ENCODE measurements at places on chromosomes 5 and 9.

DNA sequence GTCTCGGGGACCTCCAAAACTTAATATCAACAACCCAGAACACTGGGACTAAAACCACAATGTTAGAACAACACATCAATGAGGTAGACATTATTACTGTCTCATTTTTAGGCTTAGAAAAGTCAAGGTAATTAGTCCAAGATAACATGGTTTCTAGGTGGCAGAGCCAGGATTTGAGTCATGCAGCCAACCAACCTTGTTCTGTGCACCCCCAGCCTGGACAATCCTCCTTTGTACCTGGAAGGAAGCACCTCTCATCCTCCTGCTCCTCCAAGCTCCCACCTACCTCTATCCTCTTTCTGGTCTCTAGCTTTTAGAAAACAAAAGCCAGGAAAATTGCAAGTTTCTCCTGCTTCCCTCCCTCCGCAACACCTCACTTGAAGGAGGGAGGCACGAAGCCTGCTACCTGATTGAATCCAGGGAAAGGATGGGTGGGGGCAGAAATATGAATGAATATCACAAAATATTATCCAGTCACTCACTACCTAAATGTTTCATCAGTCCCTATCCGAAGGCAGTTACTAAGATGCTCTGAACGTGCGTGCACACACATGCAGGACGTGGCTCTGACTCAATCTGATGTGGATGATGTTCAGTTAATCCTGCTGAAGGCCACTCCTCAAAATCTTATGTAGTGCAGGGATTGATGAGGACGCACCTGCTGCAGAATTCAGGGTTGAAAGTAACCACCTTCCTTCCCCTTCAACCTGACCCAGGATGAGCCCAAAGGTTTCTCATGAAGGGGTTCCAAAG lies 26.3 kb upstream of the TTC1 start:
- no peak for DNase-seq

DNA sequence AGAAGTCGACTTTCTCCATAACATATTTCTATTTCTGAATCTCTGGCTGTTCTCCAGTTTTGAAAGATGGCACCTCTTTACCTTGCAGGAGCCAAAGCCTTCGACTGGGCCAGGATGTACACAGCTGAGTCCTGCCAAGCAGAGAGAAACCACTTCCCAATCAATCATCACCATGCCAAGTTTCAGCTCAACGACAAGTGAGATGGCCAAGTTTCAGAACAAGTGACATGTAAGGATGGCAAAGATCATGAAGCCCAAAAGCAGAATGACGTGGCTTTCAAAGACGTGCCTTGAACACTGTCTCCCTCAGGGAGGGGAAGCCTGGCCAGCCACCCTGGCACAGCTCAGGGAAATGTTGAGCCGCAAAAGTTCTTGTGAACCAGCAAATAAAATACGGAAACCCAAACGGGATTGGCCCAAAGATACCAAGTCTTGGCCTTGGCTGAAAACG lies 17.7 kb downstream of the STK10 start:
- DNase-seq = no peak

GRCh38 chr9:128771745-128772519 lies at the start of gene ZER1:
Gene ZER1, minus strand, starts transcription at chr9:128771927. Its CDS starts 16,362 bp downstream, at chr9:128755565.
- peak; percentile 98 for DNase-seq

GRCh38 chr5:68407311-68408239 lies 192.0 kb downstream of the PIK3R1 start:
- DNase-seq = no peak

GRCh38 chr9:76502746-76503145 lies 43.8 kb downstream of the GCNT1 start:
- no peak for DNase-seq

- no peak for DNase-seq
These were observed at the start of gene C1QTNF3 for GRCh38 chr5:34043099-34043876. Gene C1QTNF3, minus strand, starts transcription at chr5:34043213. Its CDS starts 88 bp downstream, at chr5:34043125.

DNA sequence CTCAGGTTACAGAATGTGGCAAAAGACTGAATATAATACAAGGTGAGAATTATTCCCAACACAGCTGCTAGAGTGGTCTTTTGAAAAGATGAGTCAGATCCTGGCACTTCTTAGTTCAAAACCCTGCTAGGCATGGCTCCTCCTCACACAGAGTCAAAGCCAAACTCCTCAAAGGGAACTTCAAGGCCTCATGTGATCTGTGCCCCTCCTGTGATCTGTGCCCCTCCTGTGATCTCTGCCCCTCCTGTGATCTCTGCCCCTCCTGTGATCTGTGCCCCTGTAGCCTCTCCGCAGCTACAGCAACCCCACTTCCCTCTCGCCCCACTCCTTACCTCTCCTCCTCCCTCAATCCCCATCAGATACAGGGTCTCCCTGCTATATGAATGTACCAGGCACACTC lies 525.5 kb upstream of the CCNG1 start:
- no peak for DNase-seq

GRCh38 chr5:32586276-32586599 lies 881 bp downstream of the SUB1 start:
- DNase-seq = no peak

DNA sequence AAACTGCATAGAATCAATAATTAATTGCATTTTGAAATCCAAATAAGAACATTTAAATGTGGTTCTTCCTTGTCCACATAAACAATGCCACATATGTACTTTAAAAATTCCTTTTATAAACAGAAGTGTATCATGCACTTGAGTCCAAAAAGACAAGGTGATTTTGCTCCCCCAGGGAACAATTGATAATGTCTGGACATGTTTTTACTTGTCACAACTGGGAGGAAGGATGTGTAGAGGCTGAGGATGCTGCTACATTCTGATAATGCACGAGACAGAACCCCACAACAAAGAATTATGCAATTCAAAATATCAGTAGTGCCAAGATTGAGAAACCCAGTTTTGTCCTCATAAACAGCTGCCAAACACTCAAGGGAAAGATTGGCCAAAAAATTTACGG lies 181.1 kb upstream of the ISL1 start:
- no peak for DNase-seq

DNA sequence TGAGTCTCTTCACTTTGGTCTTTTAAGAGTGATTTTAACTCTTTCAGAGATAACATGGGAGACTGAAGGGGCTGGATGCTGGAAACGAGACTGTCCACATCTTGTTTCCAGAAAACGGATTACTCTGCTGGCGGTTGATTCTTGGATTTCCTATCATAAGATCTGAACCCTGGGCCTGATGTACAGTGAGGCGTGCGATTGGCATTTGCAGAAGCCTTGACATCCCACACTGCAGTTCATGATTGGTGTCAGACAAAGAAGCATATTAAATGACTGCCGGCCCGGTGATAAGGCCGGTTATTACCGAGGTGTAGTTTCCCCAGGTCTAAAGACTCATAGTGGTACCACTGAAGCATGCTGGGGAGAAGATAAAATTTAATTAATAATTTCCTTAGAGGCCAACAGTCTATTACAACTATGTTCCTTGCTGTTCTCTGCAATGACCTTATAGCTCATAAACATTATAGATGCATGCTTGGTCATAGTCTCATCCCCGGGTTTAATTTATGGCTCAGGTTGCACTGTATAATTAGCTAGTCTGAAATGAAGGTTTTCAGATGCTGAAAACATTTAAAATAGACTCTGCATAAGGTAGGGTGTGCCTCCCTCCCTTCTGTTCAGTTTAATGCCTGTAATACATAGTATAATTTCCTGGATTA lies 99.2 kb downstream of the PPP2R2B start:
- no peak for DNase-seq

DNA sequence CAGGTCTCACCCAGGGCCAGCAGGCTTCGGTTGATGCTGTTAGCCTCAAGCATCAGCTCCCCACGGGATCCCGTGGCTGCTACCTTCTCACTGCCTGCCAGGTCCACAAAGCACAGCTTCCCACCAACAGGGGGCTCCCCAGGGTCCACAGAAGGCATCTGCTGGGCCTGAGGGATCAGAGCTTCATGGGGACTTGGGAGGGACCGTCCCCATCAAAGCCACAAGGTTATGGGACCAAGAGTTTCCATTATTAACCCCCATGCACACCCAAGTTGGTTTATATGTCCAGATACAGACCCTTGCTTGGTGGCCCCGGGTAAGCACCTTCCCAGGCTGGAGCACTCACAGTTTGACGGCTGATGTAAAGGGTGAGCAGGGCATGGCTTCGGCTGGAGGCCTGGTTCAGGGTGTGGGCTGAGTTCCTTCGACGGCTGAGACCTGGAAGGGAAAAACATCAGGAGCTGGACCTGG lies 3.0 kb downstream of the KIF12 start:
- no peak for DNase-seq

- no peak for DNase-seq
These were observed 136.2 kb upstream of the PUM3 start for GRCh38 chr9:2979957-2980610.

- no peak for DNase-seq
These were observed 78.0 kb downstream of the JAKMIP2 start for GRCh38 chr5:147704544-147704943.

GRCh38 chr5:61409568-61409967 lies 77.5 kb downstream of the ZSWIM6 start:
- no peak for DNase-seq

GRCh38 chr5:120988941-120989340 lies 524.8 kb downstream of the PRR16 start:
- no peak for DNase-seq

DNA sequence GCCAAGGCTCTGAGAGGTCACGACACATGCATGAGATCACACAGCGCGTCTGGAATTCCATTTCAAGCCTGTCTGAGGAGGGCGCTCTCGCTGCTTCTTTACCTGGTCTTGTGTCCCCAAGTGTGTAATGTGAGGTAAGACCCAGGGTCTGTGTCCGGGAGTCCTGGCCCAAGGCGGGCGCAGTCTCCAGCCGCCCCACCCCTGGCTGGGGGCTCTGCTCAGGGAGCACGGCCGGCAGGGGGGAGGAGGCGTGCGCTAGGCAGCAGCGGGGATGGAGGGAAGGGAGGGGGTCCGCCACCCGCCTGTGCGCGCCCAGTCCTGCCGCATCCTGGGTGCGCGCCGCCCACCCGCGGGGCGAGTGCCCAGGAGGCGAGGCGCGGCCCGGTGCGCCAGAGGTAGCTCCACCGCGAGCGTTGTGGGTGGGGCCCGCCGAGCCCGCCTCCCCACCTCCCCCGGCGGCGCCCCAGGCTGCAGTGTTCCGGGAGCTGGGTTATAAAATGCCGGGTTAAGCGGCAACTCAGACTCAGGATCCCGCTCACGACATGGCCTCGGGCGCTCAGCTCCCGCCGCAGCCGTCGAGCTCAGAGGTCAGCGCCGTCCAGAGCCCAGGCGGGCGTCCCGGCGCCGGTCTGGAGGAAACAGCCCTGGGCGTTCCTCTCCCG lies at the start of gene CCNI2:
Gene CCNI2 (plus strand): TSS at position 473 of the 662 bp plus-strand sequence. CDS start 70 bp downstream, at position 543.
- DNase-seq = peak; percentile 81

GRCh38 chr5:75142566-75143136 lies 90.3 kb upstream of the GCNT4 start:
- no peak for DNase-seq

DNA sequence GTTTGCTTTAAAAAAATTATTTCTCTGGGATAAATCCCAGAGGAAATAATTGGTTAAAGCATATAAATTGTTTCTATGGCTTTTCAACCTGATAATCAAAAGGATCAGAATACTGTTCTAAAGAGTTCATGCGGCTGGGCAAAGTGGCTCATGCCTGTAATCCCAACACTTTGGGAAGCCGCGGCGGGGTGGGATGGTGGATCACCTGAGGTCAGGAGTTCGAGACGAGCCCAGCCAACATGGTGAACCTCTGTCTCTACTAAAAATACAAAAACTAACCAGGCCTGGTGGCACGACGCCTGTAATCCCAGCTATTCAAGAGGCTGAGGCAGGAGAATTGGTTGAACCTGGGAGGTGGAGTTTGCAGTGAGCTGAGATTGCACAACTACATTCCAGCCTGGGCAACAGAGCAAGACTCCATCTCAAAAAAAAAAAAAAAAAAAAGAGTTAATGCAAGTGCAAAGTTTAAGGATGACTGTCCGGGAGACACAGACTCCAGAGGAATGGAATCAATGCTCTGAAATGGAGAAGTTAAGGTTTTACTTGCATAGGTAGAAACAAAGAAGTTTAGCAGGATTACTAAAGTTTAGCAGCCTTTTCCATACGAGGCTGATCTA lies 16.6 kb upstream of the GRHPR start:
- DNase-seq = no peak

DNA sequence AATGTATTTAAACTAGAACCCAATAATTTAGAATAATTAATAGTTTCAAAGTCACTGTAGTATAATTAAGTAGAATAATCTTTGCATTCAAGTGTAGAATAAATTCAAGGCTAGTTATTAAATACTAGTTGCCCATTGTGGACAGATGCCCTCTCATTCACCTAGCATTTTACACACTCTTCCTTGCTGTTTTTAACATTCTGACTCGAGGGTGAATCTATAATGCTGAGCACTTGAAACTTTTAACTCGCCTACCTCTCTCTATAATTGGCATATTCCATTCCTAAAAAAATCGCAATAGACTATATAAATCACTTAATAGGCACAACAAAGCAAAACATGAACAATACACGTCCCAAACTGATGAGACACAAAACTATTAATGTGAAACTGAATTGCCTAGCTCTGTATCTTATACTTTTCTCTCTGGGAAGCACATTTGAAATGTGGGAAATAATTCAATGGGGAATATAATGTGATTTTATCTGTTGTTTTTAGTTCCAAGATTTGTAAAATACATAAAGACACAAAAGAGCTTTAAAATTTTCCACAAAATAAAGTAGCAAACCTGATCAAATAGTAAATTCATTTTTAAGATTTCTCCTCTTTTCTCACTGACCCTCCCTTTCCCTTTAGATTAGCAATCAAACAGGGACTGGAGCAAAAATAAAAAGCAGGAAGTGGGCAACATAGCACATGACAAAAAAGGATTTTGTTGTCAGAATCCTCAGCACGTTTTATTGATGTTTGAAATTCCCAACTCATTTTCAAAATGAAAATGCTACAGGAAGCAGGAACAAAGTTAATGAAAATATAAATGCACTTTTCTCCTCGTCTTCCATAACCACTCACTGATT lies 295.6 kb downstream of the PDE4D start:
- DNase-seq = no peak

DNA sequence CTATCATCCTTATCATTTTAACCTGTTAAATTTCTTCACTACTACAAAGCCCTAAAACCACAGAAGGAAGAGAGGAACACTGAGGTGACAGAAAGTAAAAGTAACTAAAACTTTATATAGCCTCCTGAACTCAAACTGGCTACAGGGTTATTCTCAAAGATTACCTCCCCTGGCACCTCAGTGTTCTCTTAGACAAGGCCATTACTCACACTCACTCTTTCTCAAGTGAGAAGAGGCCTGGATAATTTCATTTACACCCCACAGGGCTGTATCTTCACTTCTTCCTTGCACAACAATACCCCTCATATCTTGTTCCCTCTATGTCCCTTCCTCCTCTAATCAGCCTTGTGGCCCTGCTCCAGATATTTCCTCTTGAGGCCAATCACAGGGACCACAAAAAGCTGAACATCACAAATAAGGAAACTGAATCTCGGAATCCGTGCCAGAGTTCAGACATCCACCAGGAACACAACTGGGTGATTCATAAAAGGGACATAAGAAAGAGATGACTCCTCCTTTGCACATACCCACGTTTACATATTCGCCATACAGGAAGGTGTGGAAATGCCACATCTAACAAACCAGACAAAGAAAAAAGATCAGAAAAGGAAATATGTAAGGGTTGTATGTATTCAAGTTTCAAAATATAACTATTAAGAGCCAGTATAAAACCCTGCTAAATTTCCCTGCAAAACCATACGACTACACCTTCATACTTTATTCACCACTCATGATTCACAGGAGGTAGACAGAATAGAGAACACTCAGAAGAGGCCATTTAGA lies 1.7 kb upstream of the KLHL3 start:
- DNase-seq = peak; percentile 50
